ENCODE measurements at places on chromosomes 2 and 18. TPM values are rescaled to one million over a fixed set of nuclear protein-coding genes. Genes with fewer than 3 reads are reported as not detected.

DNA sequence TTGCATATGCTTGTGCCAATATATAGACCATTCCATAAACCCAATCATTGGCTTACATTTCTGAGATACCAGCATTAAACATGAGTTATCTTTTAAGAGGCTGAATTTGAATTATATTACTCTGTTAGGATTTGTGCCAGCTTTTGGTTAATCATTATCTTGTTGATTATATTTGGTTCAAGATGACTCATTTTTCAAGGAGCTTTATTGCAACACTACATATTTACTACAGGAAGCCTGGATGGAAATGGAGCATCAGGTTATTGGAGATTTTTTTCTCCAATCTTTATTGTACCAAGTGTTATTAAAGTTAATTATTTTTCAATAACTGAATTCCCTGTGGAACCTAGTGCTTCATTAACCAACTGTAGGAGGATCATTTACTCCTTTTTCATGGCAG is 26.4 kb downstream of the EML4 start:
- no peak for DNase-seq
- no peak overlapping the region for H3K27ac ChIP-seq
- H3K27me3 ChIP-seq: no peaks in the 10 kb centered on the region
- no peak overlapping the region for H3K4me3 ChIP-seq

DNA sequence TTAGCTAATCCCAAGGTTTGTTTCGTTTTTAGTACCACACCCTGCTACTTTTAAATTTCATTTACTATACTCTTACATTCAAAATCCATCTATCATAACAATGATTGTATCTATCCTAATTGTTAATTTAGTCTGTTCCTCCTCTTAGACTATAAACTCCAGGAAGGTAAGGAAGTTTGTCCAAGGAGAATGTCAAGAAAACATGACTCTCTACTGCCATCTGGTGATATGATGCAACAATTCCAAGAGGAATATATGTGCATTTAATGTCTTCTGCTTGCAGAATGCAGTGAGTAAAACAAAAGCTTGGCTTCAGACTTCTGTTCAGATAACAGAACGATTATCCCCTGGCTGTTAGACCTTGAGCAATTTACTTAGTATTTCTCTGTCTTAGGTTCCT is 1267.1 kb downstream of the LRP1B start:
- H3K36me3 ChIP-seq: no peaks in the 10 kb centered on the region
- H3K27me3 ChIP-seq: no peaks in the 10 kb centered on the region
- no peak for DNase-seq
- H3K4me1 ChIP-seq: 0 out of 2 replicates have a peak, but pooled peaks cover 2% of the 10 kb centered on the region
- no peak overlapping the region for H3K27ac ChIP-seq
- no peak overlapping the region for H3K4me3 ChIP-seq

DNA sequence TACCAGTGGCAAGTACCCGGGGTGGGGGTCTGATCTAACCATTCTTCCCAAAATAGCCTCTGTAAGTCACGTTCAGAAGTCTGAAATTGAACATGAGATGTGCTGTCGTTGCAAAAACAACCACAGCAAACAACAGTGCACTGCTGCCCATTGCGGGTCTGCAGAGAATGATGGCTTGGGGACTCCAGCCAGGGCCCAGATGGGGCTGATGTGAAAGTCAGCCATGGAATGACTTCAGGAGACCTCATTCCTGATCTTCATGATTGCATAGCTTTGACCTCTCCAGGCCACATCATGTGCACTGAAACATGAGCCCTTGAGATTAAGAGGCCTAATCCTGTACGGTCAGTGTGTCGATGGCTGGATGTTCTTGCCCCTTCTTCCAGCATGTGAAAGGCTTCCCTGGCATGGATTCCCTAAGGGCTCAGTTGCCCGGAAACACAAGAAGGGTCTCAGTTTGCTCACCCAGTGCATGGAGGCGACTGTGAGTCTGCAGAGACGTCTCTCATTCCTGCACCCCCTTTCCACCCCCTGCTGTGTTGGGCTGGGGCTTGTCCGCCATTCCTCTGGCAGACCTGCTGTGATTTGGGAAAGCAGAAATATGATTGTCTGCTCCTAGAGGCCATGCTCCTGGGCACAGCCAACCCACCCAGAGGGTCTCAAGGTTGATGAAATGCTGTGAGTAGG is 191.6 kb downstream of the SEPTIN10 start:
- H3K27ac ChIP-seq: no peak overlapping the region
- H3K4me3 ChIP-seq: no peak overlapping the region
- no peaks in the 10 kb centered on the region for H3K27me3 ChIP-seq
- DNase-seq: no peak

GRCh38 chr18:13136056-13136903 is 82.3 kb upstream of the LDLRAD4 start:
- no peak overlapping the region for H3K27ac ChIP-seq
- H3K36me3 ChIP-seq: peaks cover 5% of the 10 kb centered on the region
- peak; percentile 58 for DNase-seq
- H3K4me3 ChIP-seq: peak overlapping the region; percentile 65
- no peaks in the 10 kb centered on the region for H3K4me1 ChIP-seq
- peaks cover 4% of the 10 kb centered on the region for H3K27me3 ChIP-seq

DNA sequence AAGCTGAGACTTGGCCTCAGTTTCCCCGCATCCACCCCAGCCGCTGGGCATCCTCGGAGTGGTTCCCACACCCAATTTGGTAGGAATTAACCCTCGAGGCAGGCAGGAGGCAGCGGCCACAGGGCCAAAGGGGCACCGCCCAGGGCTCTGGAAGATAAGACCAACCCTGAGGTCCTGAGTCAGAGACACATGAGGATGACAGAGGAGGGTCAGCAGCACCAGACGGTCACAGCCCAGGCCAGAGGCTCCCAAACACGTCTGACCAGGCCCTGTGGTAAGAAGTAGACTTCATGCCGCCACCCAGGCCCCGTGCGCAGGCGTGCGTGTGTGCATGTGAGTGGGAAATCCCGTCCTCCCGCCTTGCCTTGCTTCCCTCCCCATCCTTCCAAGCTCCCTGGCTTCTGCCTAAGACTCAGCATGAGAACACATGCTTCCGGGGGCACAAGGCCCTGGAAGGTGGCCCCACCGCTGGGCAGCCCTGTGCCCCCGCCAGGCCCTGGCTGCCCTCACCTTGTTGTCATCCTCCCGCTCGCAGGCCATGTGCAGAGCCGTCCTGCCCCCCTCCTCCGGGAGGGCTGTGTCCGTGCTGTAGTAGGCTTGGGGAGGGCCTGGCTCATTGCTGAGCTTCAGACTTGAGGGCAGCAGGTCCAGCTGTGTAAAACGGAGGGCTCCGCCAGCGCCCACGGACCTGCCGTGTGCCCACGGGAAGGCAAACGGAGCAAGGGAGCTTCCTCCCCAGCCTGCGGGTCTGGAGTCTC is 46.3 kb downstream of the ANKMY1 start:
- no peaks in the 10 kb centered on the region for H3K4me1 ChIP-seq
- H3K27ac ChIP-seq: no peak overlapping the region
- H3K36me3 ChIP-seq: no peaks in the 10 kb centered on the region
- H3K27me3 ChIP-seq: no peaks in the 10 kb centered on the region

DNA sequence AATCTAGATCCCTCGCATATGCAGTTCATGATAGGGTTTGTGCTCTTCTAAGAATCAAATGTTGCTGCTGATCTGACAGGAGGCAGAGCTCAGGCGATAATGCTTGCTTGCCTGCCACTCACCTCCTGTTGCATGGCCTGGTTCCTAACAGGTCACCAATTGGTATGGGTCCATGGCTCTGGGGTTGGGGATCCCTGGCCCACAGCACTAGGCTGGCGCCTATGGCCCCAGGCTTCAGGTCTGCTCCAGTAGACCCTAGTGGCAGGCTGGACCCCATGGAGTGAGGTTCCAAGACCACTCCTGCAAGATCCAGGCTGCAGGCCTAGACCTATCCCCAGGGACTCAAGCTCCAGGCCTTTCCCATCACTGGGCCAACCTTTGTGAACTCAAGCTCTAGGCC is 102.3 kb downstream of the SPHKAP start:
- H3K4me3 ChIP-seq: no peak overlapping the region
- no peaks in the 10 kb centered on the region for H3K36me3 ChIP-seq
- DNase-seq: no peak
- no peaks in the 10 kb centered on the region for H3K27me3 ChIP-seq
- no peak overlapping the region for H3K27ac ChIP-seq

GRCh38 chr2:5392658-5393057 is 299.5 kb upstream of the SOX11 start:
- no peaks in the 10 kb centered on the region for H3K4me1 ChIP-seq
- no peak overlapping the region for H3K27ac ChIP-seq
- H3K4me3 ChIP-seq: no peak overlapping the region
- H3K27me3 ChIP-seq: no peaks in the 10 kb centered on the region
- H3K36me3 ChIP-seq: no peaks in the 10 kb centered on the region

- H3K27ac ChIP-seq: no peak overlapping the region
- H3K27me3 ChIP-seq: no peaks in the 10 kb centered on the region
- peaks cover 2% of the 10 kb centered on the region for H3K4me1 ChIP-seq
- no peak overlapping the region for H3K4me3 ChIP-seq
- no peak for DNase-seq
- H3K36me3 ChIP-seq: no peaks in the 10 kb centered on the region
Measured at GRCh38 chr2:16189029-16189835, 248.9 kb downstream of the MYCN start.

DNA sequence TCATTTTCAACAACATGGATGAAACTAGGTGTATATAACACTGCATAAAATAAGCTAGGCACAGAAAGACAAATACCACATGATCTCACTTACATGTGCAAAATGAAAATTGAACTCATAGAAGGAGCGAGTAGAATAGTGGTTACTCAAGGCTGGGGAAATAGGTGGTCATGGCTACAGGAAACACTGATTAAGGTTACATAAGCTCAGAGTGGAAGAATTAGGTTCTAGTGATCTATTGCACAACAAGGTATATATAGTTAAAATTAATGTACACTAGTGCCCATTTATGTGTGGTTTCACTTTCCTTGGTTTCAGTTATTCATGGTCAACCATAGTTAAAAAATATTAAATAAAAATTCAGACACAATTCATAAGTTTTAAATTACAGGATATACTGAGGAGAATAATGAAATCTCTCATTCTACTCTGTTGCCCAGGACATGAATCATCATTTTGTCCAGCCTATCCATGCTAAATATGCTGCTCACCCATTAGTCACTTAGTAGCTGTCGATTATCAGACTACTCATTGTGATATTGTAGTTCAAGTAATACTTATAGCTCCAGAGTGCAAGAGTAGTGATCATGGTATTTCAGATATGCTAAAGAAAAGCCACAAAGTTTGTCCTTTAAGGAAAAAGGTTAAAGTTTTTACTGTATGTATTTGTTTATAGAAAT is 1530.9 kb upstream of the LRRTM1 start:
- H3K27ac ChIP-seq: no peak overlapping the region
- H3K4me1 ChIP-seq: no peaks in the 10 kb centered on the region
- no peak overlapping the region for H3K4me3 ChIP-seq
- H3K27me3 ChIP-seq: no peaks in the 10 kb centered on the region

Gene SRD5A2
- total RNA-seq: not detected

Gene ATP6V1B1
- not detected for total RNA-seq

DNA sequence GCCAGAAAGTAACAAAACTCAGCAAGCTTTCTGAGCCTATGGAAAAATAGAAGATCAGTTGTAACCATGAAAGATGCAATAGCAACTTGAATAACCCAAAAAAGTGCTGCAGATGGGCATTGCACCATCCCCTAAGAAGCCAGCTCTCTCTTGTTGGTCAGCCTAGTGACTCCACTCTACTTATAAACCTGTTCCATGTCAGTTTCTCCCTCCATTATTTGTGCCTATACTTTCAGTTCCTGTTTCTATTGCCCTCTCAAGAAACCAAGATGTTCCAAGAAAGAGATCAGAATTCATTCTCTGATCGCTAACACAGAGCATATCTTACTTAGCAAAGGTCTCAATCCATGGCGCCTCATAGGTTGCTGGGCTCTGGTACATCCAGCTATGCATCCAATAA is 170.3 kb upstream of the MAP2 start:
- no peaks in the 10 kb centered on the region for H3K4me1 ChIP-seq
- H3K27ac ChIP-seq: no peak overlapping the region
- H3K27me3 ChIP-seq: no peaks in the 10 kb centered on the region
- 0 out of 2 replicates have a peak, but pooled peaks cover 2% of the 10 kb centered on the region for H3K36me3 ChIP-seq
- DNase-seq: no peak

Gene SIX3
- total RNA-seq: 0.55 TPM

GRCh38 chr2:173441222-173441621 is 86.5 kb downstream of the CDCA7 start:
- H3K27ac ChIP-seq: no peak overlapping the region
- no peak for DNase-seq
- H3K27me3 ChIP-seq: no peaks in the 10 kb centered on the region

GRCh38 chr2:187924293-187924692 is 367.4 kb upstream of the GULP1 start:
- no peak overlapping the region for H3K4me3 ChIP-seq
- H3K4me1 ChIP-seq: no peaks in the 10 kb centered on the region
- no peak for DNase-seq
- no peak overlapping the region for H3K27ac ChIP-seq
- H3K36me3 ChIP-seq: no peaks in the 10 kb centered on the region

Gene ACVR1C
- 0.81 TPM for total RNA-seq

- H3K36me3 ChIP-seq: no peaks in the 10 kb centered on the region
- H3K4me3 ChIP-seq: no peak overlapping the region
- H3K27ac ChIP-seq: no peak overlapping the region
- no peaks in the 10 kb centered on the region for H3K4me1 ChIP-seq
- no peaks in the 10 kb centered on the region for H3K27me3 ChIP-seq
Measured at GRCh38 chr2:232242316-232242715, 136.2 kb upstream of the ALPP start.

Gene CDKL4
- total RNA-seq: not detected

DNA sequence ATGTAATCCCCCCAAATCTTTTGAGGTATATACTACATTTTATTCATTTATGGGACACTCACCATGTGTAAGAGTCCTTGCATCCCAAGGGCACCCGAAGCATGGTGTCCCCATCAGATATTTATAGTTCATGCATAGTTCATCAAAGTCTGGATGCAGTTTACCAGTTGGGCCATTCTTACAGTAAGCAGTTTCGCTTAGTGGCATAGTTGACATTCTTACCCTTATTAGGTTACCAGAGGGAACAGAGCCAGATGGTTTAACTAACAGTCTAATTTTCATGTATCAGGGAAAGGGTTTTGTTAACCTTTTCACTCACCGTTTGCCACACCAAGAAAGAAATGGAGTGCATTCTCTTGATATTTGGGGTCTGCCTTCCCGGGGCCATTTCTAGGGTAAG is 7.1 kb downstream of the ZNF407 start:
- no peak overlapping the region for H3K4me3 ChIP-seq
- no peaks in the 10 kb centered on the region for H3K4me1 ChIP-seq
- H3K27ac ChIP-seq: no peak overlapping the region

All from H9 (cell line).